Activated T-helper 1 cell treated with anti-CD3 and anti-CD28 coated beads, Interleukin-2, amount 50 U/mL, for 16 hours (primary cell): ENCODE measurements at places on chromosomes 7 and 10.
A peak's percentile ranks its signal among the peaks of the same experiment; 100 is the strongest.

DNA sequence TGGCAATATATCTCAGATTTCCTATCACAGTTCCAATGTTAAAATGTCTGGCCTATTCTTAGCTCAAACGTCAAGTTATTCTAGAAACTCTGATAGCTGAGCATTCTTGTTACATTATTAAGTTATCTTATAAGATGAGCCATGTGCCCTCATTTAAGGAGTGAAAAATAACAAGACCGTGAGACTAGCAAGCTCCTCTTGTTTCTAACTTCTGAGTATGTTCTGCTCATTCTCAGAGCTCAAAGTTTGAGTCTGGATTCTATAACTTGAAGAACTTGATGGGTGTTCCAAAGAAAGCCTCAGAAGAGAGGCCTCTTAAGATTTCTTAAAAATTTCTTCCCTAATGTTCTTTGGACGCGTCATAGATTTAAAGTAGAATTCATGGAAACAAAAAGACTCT is 215.2 kb downstream of the HTR7 start:
- DNase-seq = no peak

- DNase-seq = no peak
Measured at GRCh38 chr7:78587443-78588044, 789.0 kb downstream of the PHTF2 start.

GRCh38 chr7:38335492-38336147 is 62.2 kb upstream of the TARP start:
- DNase-seq = peak; percentile 65

DNA sequence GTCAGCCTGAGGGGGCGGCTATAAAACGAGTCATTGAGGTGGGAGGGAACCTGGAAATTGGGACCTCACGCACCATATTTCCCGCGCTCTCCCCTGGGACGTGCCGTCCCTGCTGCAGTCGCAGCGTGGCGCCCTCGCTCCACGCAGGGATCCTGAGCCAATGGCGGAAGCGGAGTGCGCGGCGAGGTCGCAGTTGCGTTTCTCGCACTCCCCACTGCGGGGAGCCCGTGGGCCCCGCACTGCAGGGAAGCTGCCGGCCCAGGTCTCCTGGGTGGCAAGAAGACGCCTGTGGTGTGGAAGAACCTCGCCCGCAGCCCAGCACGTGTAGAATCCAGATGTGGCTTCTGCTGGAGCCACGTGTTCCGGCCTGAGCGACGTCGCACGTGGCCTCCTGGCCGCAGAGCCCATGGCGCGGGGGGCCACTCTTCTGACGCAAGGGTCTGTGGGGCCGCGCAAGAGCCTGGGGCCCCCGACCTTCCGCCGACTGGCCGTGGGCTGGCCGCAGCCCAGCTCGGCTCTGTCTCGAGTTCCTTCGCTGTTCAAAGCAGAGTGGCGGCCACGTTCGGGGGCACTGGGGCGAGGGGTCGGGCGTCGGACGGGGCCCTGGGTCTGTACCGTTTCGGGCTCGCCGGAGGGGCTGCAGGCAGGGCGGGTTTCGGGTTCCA is 26.4 kb downstream of the HIF1AN start:
- DNase-seq = peak; percentile 54

GRCh38 chr10:131979821-131980270 is 1.9 kb downstream of the BNIP3 start:
- DNase-seq = no peak

DNA sequence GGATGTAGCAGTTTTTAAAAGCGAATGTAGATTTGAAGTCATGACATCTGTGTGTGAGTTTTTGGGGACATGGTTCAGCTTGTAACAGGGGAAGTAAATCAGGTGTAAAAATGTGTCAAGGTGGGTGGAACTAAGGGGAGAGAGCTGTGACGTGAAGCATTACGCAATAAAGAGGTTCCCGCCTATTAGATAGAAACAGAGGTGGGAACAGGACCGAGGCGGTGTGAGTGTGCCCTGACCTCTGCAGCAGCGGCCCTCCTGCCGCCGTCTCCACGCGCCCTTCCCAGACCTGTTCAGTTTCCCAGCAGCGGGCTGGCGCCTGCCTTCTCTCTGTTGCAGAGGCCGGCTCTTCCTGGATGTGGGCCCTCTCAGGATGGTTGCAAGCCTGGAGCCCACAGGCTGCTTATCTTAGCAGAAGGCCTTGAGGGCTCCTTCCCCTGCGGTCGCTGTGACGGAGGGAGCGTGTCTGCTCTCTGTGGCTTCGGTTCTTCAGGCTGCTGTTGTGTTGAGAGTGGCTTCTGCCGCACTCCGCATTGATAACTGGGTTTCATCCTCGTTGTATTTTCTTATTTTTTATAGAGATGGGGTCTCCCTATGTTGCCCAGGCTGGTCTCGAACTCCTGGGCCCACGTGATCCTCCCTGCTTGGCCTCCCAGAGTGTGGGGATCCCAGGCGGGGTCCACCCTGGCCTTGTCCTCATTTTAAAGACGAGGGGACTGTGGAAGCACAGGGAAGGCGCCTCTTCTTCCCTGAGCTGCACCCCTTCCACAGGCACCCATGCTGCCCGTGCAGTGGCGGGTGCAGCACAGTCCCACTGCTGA is 65.0 kb downstream of the DNAJB6 start:
- DNase-seq = no peak

- no peak for DNase-seq
Measured at GRCh38 chr10:109430043-109430760, 493.1 kb downstream of the XPNPEP1 start.

DNA sequence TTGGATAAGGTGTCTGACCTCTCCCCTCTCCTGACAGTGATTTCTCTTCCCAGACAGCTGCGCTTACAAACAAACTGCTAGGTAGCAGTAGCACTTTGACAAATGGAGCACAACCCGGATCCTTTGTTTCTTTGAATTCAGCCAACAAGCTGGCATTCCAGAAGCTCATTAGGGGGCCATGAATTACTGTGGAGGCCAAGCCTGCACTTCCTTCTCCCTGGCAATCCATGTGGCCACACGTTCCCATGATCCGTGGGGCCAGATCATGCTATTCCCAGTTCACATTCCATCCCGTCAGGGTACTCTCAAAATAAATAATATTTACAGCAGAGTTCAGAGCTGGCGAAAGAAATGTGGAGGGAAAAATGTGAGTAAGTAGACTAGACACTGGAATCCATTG is 172.4 kb downstream of the PRPF18 start:
- no peak for DNase-seq

DNA sequence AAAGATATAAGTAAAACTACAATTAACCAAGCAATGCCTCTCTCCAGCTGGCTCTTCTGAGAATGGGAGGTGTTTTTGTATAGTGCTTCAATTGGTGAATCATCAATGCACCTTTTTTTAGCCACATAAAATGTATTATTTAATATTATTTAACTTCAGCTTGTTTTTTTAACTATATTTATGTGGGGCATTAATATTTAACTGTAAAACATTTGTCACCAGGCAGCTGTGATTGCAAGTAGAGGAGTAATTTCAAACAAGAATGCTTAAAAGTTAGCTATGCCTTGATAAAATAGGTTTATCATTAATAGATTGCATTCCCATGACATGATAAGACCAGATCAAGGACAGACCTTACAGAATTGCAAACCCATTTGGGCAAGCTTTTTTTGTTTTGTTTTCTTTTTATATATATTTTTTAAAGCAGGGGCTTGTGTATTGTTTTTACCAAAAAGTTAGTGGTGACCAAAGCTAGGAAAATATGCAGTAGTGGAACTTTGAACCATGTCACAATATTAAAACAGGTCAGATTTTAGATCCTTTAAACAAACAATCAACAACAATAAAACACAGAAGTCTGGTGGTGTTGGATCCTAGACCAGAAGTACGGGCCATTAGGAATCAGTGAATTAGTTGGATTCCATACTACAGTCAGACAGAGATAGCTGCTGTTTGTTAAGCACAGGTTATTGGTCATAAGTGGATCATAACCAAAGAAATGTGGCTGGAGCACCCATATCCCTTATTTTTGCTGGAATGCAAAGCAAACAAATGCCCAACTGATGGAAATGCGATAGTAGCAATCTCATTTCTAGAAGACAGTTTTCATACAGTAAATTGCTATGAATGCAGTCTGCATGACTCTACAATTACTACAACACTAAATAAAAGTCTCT is 2.9 kb downstream of the CAV2 start:
- no peak for DNase-seq

GRCh38 chr7:101177644-101178043 is 2.4 kb downstream of the NAT16 start:
- no peak for DNase-seq

DNA sequence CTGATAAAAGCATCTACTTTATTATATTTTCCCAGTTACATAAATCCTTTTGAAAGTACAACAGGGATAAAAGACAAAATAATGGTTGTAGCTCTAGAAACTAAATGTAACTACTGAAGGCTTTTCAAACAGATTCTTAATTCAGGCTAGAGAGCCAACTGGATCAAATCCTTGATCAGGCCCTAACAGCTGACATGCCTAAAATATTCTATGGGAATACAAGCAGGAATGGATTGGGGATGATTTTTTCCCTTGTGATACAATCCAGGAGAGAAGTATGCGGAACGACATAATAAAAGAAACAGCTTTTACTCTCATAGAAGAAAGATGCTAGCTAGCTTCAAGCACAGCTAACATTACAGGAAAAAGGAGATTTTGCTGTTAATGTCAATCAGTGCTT is 49.0 kb downstream of the NT5C2 start:
- no peak for DNase-seq

GRCh38 chr7:105934572-105935185 is 28.4 kb upstream of the CDHR3 start:
- no peak for DNase-seq

GRCh38 chr10:6200734-6201515 is 1.8 kb upstream of the PFKFB3 start:
- peak; percentile 5 for DNase-seq

GRCh38 chr10:72088889-72089575 is 681 bp upstream of the SPOCK2 start:
- no peak for DNase-seq
